Cerebellar nuclear complex (tissue), 1 donor: ENCODE measurements at places on chromosomes 6 and 20.

DNA sequence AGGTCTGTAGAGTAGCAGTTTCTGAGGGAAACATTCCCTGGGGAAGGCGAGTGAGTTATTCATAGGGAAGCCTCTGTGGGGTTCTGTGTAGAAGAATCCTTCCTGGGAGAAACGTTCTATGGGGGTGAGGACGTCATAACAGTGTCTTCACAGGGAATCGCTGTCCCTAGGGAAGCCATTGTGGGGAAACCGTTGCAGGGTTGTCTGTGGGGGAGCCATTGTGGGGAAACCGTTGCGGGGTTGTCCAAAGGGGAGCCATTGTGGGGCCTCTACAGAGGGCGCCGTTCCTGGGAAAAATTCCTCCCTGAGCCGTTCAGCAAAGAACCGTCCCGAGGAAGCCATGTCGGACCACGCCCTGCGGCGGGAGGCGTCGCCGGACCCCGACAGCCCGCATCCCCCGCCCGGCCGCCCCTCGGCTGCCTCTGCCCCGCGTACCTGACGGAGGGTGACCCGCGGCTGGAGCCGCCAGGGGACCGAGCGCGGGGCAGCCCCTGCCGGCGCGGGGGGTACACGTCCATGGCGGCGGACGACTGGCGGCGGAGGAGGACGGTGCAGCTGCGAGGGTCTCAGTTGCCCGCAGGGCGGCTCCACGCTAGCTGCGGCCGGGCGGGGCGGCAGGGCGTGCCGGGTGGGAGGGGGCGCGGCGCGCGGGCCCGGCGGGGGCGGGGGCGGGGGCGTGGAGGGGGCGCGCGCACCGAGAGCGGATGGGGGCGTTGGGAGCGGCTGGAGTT is at the start of gene DNAAF9:
DNAAF9 (minus strand) TSS at position 630 of the 731 bp plus-strand sequence; CDS start at position 518, 112 bp downstream.
- DNase-seq = no peak

GRCh38 chr20:11350126-11351005 is 567.3 kb upstream of the BTBD3 start:
- no peak for DNase-seq

DNA sequence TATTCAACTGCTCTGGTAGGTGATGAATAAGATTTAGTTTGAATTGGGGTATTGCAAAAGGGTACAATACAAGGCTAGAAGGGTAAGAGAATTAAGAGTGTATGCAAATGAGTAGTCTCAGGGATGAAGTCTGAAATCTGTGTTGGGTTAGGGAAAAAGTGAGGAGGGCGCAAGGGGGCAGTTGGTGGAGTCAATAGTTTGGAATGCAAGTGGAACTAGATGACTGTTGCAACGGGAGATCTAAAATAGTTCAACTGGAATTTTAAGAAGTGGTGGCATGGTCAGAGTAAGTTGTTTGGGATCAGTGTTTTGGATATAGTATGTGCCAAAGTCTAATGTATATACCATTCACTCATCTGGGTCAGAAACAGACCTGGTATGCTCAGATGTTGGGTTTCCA is 329.6 kb downstream of the GJA1 start:
- no peak for DNase-seq

DNA sequence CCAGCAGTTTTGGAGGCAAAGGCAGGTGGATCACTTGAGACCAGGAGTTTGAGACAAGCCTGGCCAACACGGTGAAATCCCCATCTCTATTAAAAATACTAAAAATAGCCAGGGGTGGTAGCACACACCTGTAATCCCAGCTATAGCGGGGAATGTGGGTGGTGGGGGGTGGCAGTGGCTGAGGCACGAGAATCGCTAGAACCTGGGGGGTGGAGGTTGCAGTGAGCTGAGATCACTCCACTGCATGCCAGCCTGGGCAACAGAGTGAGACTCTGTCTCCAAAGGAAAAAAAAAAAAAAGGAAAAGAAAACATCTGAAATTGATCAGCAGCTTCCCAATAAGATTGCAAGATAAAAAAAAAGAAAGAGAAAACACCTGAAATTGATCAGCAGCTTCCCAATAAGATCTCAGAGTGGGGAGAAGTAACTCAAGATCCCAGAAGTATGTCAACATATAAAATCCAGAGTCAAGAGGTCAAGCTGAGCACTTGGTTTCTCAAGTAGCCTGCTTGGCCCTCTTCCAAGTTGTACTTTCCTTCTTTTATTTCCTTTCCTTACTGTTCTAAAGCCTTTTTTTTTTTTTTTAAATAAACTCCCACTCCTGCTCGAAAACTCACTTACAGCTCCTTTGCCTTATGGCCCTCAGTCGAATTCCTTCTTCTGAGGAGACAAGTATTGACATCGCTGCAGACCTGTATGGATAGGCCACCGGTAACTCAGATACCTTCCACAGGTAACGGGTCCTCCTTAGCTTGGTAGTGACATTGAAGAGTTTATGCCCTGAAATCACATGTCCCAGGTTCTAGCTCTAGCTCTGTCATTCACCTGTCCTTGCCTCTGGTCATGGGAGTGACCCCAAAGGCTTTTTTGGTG is 368.5 kb upstream of the SYNCRIP start:
- no peak for DNase-seq

DNA sequence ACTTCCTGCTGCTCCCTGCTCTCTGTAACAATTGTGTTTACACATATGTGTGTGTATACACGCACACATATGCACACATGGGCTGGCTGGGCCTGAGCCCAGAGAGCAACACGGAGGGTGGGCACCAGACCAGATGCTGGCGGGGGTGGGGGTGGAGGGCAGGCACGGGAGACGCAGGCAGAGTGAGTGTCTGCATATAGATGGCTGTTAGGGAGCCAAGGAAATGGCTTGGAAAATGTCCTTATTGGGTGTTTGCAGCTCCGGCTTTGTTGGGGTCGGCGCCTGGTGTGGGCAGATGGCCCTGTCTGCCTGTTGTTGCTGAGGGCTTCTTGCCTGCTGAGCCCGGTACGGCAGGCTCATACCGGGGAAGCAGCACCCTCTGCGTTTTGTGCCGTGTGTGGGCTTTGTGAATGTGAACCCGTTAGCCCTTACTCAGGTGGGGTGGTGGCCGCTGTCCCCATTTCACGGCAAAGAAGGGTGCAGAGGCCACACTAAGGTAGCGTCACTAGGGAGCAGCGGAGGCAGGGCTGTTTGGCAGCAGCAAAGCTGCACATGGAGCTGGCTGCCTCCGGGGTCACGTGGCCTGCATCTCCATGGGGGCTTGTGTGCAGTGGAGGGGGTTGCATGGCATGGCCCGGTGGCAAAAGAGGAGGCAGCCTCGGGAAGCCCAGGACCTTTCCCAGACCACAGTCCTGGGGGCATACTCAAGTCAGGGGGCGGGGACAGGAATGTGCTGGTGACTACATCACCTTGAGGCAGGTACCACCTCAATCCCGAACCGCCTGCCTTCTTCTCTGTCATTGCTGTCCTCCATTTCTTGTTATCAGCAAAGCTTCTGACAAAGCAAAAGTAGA is 47.4 kb upstream of the SRF start:
- no peak for DNase-seq

DNA sequence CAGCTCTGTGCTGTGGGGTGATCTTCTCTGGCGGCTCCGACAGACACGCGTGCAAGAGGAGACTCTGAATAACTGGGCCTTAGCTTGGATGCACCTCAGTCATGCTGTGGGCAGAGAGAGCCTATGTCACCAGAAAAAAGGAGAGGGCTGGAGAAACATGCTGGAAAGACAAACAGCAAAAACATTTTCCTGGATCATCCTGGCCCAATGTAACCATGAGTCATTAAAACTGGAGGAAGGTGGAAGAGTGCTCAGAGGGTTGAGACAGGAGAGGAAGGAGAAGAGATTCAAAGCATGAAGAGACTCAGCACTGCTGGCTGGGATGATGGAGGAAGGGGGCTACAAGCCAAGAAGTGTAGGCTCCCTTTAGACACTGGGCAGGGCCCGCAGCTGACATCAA is 292.0 kb downstream of the CDH26 start:
- DNase-seq = no peak

DNA sequence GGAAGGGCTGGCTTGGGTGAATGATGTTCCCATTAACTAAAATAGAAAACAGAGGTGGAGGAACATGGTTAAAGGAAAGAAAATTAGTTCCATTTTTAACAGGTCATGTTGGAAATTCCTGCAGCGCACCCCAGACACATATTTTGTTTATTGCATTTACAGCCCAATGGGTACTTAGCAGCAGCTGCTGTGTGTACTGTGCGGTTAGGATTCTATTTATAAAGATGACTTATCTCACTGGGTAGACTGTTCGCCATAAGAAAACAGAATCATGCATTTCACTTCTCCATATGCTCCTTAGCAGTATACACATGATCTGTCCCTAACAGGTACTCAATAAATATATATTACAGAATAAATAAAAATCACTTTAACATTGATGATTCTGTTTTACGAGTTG is 135.8 kb downstream of the SLC35F1 start:
- no peak for DNase-seq

GRCh38 chr6:151388236-151388635 is 3.1 kb downstream of the ZBTB2 start:
- DNase-seq = no peak

GRCh38 chr6:97023982-97024381 is 99.5 kb downstream of the KLHL32 start:
- DNase-seq = no peak

DNA sequence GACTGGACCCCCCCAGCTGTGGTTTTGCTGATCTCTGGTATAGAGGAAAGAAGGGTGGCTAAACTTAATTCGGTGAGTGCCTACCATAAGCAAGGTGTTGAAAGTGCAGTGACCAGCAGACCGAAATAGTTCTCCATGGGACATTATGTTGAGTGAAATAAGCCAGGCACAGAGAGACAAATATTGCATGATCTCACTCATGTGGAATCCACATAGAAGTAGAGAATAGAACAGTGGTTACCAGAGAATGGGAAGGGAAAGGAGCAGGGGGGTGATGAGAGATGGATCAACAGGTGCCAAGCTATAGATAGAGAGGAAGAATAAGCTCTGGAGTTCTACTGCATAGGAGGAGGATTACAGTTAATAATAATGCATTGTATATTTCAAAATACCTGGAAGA is 9.7 kb upstream of the GCNT2 start:
- DNase-seq = no peak

DNA sequence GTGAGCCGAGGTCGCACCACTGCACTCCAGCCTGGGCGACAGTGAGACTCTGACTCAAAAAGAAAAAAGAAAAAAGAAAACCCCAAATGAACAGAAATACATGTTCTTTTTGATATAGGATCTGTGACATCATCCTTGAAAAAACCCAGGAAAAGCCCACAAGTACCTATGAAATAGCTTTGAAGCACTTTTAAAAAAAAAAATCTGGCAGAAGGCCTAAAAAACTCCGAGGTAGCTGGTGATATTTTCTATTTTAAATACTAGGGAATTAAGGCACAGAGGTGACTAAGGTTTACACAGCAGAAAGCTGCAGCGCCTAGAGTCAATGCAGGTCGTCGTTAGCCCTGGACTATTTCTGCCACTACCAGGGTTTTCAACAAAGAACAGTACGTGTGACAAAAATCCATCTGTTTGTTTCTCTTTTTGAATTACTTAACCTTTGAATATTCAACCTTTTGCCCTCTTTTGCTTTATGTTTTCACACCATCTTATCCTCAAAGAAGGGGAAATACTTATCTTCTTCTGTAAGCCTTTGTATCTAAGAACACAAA is 39.4 kb upstream of the EEF1A1 start:
- no peak for DNase-seq

GRCh38 chr6:3808759-3809514 is 40.2 kb upstream of the FAM50B start:
- DNase-seq = no peak

DNA sequence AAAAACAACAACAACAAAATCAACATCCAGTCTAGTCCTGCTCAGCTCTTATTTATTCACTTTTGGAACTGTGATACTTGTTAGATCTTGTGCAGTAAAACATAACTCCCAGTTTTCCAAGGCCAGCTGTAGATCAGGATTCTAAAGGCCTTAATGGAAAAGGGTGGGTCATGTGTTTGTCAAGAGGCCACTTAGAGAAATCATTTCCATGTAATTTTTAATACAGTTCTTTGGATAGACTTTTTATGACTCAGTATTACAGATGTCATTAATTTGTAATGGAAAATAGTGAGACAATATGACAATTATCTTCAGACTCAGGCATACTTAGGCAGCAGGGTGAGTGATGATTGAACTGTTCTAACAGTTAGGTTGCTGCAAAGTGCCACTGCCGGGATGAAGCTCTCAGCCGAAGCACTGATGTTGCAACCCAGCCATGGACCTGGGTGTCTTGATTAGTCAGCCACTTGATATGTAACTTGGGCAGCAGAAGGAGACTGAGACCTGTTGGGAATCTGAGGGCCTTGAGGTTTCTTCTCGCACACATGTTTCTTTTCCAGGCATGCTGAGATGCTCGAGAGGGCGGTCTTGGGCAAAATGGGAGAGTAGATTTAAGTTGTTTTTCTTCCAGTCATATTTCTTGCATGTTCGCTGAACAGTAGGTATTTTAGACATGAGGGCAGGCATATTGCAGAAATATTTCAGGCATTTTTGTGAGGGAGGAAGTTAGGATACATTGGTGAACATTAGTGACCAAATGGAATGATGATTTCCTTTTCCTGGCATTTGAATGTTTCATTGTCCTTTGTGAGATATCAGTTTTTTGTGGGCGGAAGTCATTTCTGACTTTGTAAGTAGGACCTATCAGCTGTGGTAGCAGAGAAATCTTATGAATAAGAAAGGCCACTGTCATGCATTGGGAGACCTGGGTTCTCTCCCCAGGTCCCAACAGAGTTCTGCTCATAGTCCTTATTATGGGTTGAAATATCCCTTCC is 52.3 kb downstream of the SLX4IP start:
- no peak for DNase-seq
